WTC11 (cell line): ENCODE measurements at places on chromosomes 6 and 20.

- DNase-seq = no peak
These were observed 80.7 kb upstream of the RIN2 start for GRCh38 chr20:19677336-19677735.

GRCh38 chr6:136846046-136846445, 23.7 kb downstream of the PEX7 start:
- peak; percentile 19 for DNase-seq

DNA sequence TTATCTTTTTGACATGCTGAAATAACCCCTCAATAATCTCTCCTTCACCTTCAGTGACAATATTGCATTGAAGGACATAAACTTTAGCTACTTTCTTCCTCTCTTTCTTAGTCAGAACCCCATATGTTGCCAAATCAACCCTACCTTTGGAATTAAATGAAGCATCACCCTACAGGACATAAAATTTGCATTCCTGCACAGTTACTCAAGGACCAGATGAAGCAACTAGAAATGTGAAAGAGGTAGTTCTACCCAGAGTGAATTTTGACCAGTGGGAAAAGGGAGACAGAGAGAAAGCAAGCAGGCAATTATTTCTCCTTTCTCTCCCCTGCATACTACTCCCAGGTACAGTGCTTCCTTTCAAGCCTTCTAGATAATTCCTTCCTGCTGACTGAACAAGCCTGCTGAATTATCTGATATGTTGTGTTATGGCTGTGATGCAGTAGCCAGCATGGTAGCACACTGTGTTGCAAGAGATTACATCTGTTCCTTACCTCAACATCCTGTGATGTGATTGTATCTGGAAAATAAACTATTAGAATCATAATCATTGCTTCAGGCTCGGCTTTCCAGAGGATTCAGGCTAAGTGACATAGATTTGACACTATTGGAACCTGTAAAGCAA, 16.6 kb downstream of the TENT5A start:
- no peak for DNase-seq

- no peak for DNase-seq
These were observed 36.9 kb downstream of the PANK2 start for GRCh38 chr20:3925899-3926638.

DNA sequence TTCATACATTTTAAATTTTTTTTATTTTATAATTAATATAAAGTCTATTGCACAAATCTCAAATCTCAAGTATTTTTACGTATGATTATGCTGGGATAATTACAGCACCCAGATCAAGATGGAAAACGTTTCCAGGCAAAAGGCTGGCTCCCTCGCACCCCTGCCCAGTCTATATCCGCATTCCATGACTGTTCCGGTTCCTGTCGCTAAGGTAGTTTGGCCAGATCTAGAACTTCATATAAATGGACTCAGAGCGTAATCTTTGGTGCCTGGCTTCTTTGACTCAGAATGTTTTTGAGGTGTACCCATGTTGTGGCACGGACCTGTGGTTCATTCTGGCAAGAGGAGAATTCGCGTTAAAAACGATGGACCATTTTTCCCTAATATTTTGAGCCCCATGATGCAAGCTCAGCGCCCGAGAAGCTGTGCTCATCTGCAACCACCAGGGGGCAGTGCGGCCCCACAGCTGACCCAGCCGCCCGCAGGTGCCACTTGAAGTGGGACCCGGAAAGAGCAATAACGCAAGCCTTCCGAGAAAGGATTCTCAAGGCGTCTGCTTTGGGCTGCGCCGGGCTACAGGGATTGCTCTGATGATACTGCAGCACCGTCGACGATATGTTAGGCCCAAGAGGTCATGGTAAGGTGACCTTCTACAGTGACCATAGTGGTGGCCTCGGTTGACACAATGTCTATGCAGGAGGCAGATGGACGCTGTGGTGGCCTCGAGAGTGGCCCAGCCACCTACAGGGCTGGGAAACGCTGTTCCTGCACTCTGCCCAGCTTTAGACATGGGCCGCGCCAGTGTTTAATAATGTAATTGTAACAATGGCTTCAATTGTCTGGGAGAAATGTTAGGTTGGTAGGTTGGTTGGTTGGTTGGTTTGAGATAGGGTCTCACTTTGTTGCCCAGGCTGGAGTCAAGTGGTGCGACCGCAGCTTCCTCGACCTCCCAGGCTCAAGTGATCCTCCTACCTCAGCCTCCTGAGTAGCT, 160.1 kb downstream of the ZMYND8 start:
- peak; percentile 91 for DNase-seq

GRCh38 chr6:122008101-122008999, 391.1 kb upstream of the HSF2 start:
- DNase-seq = no peak

DNA sequence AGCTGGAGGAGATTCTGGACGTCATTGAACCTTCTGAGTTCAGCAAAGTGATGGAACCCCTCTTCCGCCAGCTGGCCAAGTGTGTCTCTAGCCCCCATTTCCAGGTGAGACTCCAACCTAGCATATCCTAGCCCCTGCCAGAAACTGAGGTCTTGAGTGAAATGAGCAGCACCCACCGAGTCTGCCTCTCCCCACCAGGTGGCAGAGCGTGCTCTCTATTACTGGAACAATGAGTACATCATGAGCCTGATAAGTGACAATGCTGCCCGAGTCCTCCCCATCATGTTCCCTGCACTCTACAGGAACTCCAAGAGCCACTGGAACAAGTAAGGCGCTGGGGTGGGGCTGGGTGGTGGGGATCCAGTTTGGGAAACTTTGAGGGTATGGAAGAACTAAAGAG, 4.6 kb downstream of the MEA1 start:
- peak; percentile 36 for DNase-seq

GRCh38 chr6:140480852-140481251, 1106.4 kb upstream of the CITED2 start:
- no peak for DNase-seq

- DNase-seq = no peak
These were observed 230.8 kb downstream of the EYA2 start for GRCh38 chr20:47125508-47125757.

GRCh38 chr20:51305316-51306052, 237.0 kb downstream of the NFATC2 start:
- peak; percentile 23 for DNase-seq

DNA sequence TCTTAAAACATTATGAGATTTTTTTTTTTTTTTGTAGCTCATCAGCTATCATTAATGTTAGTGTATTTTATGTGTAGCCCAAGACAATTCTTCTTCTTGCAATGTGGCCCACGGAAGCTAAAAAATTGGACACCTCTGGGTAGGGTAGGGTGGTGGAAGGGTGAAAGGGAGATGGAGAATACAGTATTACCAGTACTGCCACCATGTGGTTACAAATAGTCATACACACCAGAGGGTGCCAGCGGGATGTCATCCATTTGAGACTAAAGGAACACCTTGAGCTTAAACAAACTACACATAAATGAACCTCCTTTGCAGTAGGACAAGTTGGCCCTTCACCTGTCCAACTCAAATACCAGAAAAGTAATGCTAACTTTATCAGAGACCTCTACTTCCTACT, 601.9 kb downstream of the HTR1B start:
- DNase-seq = peak; percentile 64

- no peak for DNase-seq
These were observed 752.2 kb upstream of the MARCKS start for GRCh38 chr6:113104951-113105350.

- no peak for DNase-seq
These were observed 61.5 kb upstream of the MAP7 start for GRCh38 chr6:136611746-136612145.
